ENCODE measurements at places on chromosomes 12 and 14. TPM values are rescaled to one million over a fixed set of nuclear protein-coding genes. Genes with fewer than 3 reads are reported as not detected.
A peak's percentile ranks its signal among the peaks of the same experiment; 100 is the strongest.

Gene DNAJC22
- 19.6 TPM for polyA plus RNA-seq

Gene TARBP2
- 60.3 TPM for polyA plus RNA-seq

Gene BDKRB1
- 0.66 TPM for polyA plus RNA-seq

Gene SLC6A15
- 1.1 TPM for polyA plus RNA-seq

Gene LGMN
- polyA plus RNA-seq, result 117 TPM

Gene ST8SIA1
- polyA plus RNA-seq, result 5.7 TPM

Gene C1QL4
- 1.1 TPM for polyA plus RNA-seq

Gene PSMC6
- polyA plus RNA-seq, result 153 TPM

Gene BAG5
- 31.3 TPM for polyA plus RNA-seq

Gene RD3L
- polyA plus RNA-seq, result not detected

- DNase-seq, result no peak
Observed at GRCh38 chr14:75783602-75784313, 122.7 kb downstream of the TTLL5 start.

GRCh38 chr14:31880935-31881334, 196.2 kb upstream of the ARHGAP5 start:
- no peak for DNase-seq

DNA sequence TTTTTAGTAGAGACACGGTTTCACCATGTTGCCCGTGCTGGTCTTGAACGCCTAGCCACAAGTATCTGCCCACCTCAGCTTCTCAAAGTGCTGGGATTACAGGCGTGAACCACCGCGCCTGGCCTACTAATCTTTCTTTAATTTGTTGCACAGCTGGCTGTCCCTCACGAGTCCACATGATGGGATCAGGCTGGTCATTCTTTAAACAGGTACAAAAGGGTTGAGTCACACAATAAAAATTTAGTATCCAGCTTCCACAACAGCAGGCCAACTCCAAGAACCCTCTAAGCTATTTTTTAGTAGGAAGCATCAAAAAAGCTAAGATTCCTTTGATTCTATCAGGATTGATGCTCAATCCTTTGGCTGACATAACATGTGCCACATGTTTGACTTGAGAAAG, 17.8 kb downstream of the SINHCAF start:
- DNase-seq, result no peak

DNA sequence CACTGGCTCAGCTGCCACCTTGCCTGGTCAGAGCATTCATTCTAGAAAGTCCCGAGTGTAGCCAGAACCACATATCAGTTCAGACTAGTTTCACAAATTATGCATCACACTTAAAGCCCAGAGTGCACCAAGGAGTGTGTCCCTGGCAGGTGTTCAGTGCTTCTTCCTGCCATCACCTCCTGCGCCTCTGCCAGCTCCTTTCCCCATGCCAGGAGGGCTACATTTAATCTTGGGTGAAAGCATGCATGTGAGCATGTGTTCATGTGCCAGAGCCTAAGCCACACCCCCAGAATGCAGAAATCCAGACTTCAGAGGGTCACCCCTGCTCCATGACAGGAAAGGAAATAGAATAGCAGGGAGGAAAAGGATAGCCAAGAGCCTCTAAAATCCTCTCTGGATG, 381.6 kb downstream of the DPF3 start:
- no peak for DNase-seq

DNA sequence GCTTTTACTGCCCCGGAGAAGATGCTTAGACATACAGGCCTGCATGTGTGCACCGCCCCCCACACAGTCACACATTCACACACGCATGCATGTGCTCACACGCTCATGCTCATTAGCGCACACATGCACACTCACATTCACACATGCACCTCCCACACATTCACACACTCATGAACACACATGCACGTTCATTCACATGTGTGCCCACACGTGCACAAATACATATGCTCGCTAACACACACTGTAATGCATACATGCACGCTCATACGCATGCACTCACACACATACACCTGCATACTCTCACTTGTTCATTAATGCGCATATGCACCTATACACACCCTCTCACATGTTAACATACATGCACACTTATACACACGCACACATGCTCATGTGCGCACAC, 21.9 kb downstream of the TMEM132C start:
- no peak for DNase-seq

DNA sequence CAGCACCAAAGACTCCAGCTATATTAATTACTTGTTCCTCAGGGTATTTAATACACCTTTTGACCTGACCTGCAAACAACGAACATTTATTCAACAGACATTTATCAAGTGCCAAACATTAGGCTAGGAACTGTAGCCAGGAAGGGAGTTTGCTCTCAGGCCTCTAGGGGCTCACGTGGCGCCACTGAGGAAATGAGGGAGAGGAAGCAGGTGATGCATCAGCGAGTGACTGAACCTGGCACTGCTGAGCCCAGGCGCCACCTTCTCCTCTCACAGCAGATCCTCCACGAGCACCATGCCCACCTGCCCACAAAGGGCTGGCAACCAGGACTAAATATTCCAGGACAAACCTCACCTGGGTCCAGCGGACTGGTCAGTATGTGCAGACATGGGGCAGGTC, 50.2 kb downstream of the SETD3 start:
- no peak for DNase-seq

DNA sequence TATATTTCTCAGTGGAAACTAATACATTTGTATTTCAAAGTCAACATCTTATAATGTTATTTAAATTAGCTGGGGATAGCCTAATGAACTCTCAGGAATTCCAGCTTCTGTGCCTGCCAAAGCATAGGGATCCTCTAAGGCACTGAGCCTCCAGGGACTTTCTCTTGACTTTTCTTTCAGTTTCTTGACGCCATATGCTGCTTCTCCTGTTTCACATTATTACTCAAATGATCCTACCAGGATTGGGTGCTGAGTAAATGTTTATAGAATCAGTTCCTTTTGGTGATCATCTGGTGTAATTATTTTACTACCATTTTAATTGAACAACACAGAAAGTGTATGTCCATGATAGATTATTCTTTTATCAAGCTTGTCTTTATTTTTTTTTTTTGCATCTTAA, 7.9 kb downstream of the METTL25 start:
- no peak for DNase-seq

- no peak for DNase-seq
Observed at GRCh38 chr12:62517887-62518286, 51.3 kb downstream of the MON2 start.

DNA sequence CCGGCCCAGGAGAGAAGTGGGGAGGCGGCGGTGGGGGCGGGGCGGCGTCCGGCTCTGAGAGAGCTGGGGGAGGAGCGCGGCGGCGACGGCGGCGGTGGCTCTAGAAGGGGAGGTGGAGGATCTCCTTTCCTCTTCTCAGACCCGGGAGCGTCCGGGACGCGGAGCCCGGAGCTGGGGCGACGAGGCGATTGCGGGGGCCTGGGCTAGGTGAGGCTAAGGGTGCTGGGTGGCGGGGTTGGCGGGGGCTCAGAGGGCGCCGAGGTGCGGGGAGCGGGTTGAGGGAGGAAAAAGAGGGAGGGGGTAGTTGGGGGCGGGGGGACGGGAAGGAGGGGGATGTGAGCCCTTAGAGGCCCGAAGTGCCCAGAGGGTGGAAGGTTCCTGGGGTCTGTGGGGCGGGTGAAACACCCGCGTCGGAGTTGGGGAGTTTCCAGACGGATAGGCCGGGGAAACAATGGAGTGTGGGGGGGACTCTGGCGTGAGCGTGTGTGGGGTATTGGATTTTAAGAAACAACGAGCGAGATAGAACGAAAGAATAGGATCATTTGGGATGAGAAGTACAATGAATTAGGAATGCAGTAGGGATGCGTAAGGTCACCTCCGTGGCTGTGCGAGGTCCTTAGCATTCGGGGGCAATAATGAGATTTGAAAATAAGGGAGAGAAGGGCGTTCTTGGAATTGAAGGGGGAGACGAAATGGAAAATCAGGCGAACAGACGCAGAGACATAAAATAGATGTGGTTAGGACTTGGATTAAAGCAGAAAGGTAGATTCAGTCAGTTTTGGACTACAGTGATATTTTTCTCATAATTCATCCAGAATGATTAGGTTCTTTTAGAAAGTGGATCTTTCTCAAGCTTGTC, at the start of gene SPATS2:
Gene SPATS2, plus strand, starts transcription at position 82 of the 859 bp plus-strand sequence. CDS start 93,551 bp downstream, outside the sequence.
- DNase-seq, result no peak

GRCh38 chr12:3127832-3128231, 50.7 kb downstream of the TSPAN9 start:
- DNase-seq, result no peak

GRCh38 chr12:18859400-18859799, 121.5 kb downstream of the CAPZA3 start:
- no peak for DNase-seq

DNA sequence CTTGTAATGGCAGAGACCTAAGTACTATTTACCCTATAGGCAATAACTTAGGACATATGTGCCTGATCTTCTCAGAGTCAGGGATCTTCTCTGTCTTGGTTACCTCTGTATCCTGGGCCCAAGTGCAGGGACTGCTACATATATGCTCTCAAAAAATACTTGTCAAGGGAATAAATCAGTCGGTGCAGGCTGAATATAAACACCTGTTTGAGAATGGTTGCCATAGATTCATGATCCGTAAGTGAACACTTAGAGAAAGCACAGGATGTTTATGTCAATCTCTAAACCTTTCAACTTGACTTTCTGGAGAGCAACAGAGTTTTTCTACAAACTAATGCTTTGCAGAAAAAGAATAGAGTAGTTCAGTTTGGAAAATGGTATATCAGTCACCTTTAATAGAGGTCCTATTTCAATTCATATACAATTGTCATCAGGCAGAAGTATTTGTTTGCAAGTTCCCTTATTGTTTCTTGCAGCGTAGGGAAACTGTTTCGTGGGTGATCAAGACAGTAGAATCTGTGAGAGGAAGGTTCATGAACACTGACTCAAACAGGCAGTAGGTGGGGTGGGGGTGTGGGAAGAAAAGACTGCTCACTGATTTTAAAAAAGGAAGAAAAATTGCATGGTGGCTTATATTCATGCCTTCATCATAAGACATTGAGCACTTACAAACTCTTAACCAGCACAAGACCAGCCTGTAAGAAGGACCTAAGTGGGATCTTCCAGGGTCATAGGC, 6.0 kb upstream of the UBE2N start:
- no peak for DNase-seq

- DNase-seq, result no peak
Observed at GRCh38 chr12:108438667-108439066, 76.4 kb upstream of the FICD start.

DNA sequence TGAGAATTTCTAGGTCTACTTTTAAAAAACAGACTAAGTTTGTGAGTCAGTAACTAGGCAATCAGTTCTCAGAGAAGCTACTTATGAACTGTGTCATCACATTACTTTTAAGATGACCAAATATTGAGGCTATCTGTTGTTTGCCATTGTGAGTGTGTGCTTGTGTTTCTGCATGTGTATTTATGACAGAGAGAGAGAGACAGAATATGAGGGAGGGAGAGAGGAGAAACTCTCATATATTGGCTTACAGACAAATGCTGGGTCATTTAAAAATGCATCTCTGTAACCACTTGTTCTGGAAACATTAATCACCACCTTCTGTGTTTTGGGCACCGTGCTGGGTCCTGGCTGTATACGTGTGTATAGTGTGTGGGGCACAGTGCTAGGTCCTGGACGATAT, 161.5 kb upstream of the FRMD6 start:
- DNase-seq, result no peak

DNA sequence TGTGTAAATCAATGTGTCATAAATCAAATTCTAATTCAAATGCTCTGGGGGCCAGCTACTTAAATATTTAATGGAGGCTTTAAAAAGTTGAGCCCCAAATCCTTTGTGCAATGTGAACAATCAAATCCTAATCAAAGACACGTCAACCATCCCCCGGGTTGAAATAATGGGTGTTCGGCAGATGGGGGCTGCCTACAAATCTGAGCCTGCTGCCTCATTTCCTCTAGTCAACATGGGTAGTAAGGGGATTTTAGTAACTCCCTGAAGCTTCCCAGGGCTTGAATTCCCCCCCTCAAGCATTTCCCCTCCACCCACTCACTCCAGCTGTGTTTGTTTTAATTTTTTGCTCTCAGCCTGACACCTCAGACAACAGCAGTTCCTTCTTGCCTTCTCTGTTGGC, 37.8 kb downstream of the SRRM4 start:
- DNase-seq, result no peak

DNA sequence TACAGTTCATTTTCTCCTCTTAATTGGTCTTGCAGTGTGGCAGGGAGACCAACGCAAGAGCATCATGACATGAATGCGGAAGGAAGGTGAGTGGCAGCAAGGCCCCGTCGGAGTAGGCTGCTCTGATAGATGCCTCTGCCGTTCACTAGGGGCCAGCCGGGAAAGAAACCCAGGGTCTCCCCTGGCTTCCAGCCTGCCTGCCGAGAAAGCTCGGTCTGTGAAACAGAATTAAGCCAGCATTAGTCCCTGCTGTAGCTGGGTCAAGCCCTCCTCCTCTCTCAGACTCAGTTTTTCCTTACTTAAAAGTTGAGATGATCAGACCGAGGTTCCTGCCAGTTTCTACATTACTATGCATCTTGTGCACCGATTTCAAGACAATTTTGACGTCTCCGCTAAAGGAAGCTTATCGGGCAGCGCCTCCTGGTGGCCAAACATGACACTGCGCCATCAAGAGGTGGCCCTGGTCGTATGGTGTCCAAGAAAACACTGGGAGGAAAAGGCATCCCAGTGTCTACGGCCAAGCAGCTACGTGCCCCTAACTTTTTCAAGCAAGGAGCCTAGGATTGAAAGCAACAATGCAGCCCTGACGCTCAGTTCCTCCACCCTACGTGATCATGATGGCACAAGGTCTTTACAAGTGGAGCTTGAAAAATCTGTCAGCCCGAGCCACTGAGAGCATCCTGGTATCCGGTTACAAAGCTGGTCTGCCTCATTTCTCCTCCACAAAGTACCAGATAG, 131.6 kb downstream of the KSR2 start:
- peak; percentile 62 for DNase-seq

DNA sequence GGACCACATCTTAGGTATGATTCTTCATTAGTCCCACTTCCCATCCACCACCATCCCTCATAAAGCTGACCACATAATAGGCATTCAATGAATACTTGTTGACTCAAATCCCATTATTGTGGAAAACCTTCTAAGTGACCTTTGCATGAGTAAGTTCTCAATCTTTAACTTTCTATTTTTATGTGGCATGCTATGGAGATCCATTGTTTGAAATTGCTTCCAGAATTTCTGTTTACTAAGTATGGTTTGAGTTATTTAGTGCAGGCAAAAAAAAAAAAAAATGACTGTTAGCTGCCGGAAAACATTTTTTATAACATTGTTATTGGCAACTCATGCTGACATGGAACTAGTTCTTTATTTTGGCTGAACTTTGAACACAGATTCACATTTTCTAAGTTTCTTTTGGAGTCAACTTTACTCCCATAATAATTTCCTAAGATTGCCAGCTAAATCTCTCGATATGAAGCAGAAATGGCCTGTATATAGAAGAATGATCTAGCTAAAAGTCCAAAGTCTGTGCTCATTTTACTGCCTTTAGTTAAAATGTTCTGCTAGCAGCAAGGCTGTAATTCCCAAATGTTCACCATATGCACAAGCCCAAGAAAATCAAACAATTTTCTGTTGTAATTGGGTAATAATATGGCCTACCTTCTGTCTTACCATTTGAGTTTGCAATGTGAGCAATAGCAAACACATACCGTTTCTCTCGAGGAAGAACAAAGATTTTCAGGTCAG, 77.9 kb downstream of the PTGER2 start:
- no peak for DNase-seq

GRCh38 chr14:77603654-77604255, 12.7 kb downstream of the SPTLC2 start:
- no peak for DNase-seq

- no peak for DNase-seq
Observed at GRCh38 chr12:11891754-11892386, 178.9 kb upstream of the BCL2L14 start.
